ENCODE measurements at places on chromosomes 4 and X.

DNA sequence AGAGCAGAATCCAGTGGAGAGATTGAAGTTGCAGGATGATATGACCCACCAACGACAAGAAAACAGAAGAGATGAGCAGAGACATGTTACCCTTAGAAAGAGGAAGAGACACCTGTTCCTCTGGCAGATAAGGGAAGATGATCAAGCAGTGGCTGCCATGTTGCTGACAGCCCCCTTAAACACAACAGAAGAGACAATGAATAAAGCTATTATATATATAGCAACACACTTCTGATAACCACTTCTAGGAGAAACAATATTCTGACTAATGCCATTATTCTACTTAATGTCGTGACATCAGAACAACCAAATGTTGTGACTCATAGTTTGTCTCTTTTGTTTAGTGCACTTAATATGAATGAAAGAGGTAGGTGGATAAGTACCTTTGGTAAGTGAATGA lies 44.9 kb downstream of the SH3RF1 start:
- no peak for DNase-seq

DNA sequence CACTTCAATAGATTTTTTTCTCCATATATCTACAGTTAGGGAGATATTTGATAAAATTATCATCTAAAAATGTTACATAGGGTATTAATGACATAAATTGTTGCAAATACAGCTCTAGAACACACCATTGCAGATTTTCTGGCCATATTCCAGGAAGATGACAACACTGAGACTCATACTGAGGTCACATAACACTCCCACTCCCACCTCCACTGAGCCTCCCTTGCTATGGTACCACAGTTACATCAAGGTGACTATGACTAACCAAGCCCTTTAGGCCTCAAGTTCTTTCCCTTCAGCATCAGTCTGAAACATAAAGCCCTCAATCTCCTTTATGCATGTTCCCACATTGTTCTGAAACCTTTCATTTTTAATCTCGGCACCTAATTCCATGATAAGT lies 932.0 kb upstream of the IGFBP7 start:
- no peak for DNase-seq

DNA sequence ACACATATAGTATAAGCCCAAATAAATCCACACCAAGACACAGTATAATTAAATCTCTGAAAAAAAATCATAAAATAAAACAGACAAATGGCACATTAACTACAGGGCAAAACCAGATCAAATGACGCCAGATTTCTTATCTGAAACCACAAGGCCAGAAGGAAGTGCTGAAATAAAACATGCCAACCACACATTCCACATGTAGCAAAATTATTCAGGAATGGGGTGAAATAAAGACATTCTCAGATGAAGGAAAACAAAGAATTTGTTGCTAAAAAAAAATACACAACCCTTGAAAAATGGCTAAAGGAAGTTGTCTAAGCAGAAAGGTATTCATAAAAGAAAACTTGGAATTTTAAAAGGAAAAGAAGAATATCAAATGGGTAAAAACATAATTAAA lies 4.5 kb upstream of the DCAF12L1 start:
- no peak for DNase-seq

GRCh38 chr4:131644619-131645018 lies 1504.5 kb upstream of the PCDH10 start:
- DNase-seq, result no peak

DNA sequence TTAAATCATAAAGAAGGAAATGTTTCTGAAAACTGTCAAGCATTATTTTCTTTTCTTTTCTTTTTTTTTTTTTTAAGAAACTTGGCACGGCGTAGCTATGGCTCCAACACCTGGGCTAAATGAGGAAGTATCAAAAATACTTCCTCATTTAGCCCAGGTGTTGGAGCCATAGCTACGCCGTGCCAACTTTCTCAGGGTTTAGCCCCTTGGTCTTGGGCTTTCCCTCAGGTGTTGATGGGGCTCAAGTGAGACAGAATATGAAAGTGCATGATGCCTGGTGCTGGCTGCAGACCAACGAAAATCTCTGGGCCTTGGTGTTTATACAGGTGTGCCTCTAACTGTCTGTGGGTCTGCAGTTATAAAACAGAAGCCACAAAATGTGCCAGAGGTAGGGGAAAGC lies 132.7 kb downstream of the ARHGAP24 start:
- no peak for DNase-seq

Measured in midbrain (tissue), 1 donor.